Cardiac atrium fibroblast (primary cell): ENCODE measurements at places on chromosomes 3 and 15. TPM values are rescaled to one million over a fixed set of nuclear protein-coding genes. Genes with fewer than 3 reads are reported as not detected.

Gene FETUB
- total RNA-seq = not detected in 2 replicates

Gene VIPR1
- total RNA-seq = 8.5 and 16.8 TPM in 2 replicates

Gene NR2C2
- total RNA-seq = 12.3 and 17.7 TPM in 2 replicates

Gene ZNF660
- 0.32 and 0.90 TPM in 2 replicates for total RNA-seq

Gene KLHL40
- total RNA-seq = not detected in 2 replicates

Gene PTH1R
- total RNA-seq = 7.5 and 13.5 TPM in 2 replicates

Gene RLBP1
- not detected in 2 replicates for total RNA-seq

Gene LSAMP
- total RNA-seq = 0.16 and 0.18 TPM in 2 replicates

Gene ALDH1L1
- total RNA-seq = 7.0 and 13.7 TPM in 2 replicates

Gene SNURF
- 2.5 and 21.7 TPM in 2 replicates for total RNA-seq
